ENCODE measurements at places on chromosomes 2 and 18.

DNA sequence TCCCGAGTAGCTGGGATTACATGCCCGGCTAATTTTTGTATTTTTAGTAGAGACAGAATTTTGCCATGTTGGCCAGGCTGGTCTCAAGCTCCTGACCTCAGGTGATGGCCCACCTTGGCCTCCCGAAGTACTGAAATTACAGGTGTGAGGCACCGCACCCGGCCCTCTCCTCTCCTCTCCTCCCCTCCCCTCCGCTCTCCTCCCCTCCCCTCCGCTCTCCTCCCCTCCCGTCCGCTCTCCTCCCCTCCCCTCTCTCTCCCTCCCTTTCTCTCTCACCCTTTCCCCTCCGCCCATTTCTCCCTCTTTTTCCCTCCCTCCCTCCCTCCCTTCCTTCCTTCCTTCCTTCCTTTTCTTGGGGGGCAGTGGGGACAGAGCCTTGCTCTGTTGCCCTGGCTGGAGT is 28.4 kb downstream of the CD8B start:
- no peak for DNase-seq

DNA sequence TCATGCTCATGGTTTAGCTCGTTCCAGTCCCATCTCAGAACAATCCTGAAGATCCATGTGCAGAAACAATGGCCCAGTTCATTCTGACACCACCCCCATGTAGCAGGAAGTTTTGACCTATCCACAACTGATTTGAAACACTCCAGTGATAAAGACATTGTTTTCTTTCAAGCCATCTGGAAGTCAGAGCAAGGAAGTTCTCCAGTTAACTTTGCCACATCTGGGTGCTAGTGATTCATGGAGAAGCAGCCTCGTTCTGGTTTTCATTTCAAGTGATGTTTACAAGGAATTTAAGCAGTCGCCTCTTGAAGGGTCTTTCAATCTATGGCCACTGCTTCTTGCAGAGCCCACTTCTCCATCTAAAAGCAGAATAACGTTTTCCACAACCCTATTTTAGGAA is 36.6 kb upstream of the TWIST2 start:
- DNase-seq = no peak

DNA sequence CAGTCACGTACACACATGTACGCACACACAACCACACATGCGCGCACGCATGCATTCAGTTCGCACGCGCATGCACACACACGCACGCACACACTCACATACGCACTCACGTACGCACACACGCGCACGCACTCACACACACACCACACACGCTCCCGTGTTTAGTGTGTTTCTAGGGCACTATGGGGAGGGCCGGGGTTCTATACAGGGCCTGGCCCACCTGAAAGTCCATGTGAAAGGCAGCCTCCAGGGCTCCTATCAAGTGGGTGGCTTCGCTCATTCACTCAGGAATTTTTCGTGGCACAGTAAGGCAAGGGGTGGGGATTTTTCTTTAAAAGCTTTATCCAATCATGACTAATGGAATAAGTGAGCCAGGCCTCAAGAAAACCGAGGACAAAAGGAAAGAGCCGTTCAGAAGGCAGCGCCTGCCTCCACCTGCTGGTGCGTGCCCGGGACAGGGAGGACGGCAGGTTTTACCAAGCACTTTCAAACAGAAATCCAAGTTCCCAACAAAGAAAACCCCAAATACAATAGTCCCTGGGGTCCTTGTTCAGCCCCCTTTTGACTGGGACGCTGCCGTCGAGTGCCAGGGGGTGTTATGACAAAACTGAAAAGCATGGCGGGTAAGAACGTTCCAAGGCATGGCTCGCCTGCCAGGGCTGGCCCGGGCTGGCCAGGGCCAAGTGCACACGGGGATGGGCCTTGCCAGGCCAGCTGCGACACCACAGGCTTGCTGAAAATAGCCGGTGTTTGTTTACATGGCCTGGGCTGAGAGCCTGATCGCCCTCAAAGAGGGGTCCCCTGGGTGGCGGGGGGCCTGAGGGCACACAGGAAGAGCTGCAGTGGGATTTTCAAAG is 110.0 kb downstream of the HDAC4 start:
- no peak for DNase-seq

DNA sequence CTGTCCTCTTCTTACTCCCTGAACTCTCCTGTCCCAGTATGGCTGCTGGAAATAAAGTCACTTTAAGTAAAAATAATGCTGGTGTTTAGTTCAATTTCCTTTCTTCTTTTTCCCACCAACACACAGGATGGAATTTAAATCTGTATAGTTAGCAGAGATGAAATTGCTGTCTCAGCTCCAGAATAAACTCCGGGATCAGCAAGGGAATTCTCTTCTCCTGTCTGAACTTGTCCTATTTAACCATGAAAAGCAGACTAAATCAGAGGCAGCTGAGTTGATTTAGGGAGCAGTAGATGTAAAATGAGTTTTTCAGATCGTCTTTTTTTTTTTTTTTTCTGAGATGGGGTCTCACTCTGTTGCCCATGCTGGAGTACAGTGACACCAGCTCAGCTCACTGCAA is 25.9 kb downstream of the TTLL4 start:
- DNase-seq = no peak

DNA sequence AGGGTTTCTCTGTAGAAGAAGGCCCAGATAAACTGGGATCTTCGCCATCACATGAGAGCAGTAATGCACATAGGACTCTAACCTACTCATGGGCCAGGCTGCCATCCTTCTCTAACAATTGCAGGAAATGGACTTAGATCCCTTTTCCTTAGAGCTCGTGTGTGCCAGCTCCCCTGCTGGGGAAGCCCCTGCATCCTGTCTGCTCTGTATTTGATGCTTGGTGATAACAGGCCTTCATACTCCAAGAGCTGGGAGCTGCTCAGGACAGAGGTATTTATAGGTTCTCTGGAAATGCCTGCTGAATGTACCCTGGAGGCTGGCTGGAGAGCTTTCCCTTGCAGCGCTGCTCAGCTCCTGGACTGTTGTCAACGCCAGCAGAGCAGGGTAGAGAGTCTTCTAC is 249.6 kb downstream of the MTX2 start:
- no peak for DNase-seq

GRCh38 chr2:180413336-180413735 is 406.2 kb upstream of the CWC22 start:
- DNase-seq = no peak

DNA sequence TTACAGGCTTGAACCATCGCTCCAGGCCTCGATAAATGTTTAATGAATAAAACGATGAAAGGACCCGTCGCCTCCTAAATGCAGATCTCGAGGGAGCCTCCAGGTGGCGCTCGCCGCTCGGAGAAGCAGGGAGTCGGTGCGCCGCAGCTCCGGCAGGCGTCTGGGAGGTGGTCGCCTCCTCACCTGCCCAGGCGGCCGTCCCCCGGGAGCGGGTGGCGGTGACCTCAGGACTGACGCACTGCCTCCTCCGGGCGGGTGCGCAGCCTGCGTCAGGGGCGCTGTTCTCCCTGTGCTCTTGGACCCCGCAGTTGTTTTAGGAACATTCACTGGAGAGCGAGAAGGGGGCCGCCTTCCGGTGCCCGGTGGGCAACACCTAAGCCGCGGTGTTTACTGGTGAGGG is 38.6 kb upstream of the POLE4 start:
- DNase-seq = peak; percentile 67

DNA sequence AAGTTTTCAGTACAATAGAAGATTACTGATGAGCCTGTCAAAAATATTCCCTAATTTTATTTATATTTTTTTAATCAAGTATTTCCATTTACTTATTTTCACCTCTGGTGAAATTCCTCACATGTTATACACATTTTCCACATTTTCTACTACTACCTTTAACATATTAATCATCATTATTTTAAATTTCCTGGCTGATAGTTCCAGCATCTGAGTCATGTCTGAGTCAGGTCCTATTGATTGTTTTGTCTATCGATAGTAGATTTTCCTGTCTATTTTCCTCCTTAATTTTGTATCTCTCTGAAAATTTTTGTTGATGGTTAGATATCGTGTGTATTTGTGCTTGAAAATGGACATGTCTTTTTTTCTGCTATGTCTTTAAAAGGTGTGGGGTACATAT is 211.8 kb upstream of the DSEL start:
- DNase-seq = no peak

- DNase-seq = no peak
These were observed 391.9 kb upstream of the RAB6C start for GRCh38 chr2:129587426-129588064.

- no peak for DNase-seq
These were observed 132.6 kb downstream of the VWC2L start for GRCh38 chr2:214543386-214543955.

DNA sequence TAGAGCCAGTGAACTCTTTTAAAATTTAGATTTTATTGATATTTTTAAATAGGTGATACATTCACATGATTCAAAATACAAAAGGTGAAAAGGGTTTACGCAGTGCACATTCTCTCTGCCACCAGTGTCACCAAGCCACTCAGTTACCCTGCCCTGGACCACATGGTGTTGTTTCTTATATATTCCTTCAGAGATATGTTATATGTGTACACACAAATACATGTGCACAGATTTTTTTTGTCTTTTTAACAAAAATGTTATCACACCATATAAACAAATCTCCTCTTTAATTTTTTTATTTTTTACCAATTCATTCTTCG is 26.2 kb downstream of the SERPINB4 start:
- DNase-seq = no peak

DNA sequence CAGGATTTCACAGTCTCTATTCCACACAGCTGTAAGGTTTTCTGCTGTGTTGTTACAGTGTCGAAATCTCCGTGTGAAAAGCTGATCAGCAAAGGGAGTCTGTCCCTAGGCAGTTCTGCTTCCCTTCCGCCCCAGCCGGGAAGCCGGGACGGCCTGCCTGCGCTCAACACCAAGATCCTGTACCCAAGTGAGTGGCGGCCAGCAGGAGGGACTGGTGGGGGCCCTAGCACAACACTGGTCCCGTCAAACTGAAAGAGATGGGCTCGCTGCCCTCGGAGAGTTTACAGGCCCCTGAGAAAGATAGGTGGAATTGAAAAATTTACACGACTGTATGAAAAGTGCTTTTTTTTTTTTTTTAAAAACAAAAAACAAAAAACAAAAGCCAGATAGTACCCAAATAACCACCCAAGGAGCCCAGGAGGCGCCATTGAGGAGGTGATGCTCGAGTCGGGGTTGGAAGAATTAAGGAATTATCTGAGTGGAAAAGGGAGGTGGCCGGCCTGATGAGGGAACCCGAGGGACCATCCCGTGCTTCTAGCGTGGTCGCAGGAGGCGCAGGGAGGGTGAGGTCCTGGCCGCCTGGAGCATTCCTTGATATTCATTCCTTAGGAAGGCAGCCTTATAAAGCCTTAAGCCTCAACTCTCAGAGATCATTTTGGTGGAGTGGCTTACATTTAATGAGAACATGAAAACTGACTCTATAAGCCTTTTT is 96.7 kb downstream of the DGKD start:
- DNase-seq = no peak

DNA sequence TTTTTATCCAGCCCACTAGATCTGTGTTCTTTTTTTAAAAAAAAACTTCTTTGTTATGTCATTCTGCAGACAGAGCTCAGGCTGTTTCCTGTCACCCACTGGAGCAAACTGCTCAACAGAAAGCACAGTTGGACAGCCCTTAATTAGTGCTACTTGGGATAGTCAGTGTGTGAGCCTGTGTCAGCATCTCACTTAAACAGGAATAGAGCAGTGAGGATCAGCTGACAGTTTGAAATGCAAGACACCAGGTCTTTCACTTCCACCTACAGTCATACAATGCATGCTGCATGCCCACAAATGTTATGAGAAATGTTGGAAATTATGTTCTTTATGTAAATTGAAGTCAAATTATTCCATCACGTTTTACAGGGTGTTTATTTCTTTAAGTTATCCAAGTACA is 174.9 kb downstream of the NR4A2 start:
- DNase-seq = no peak

- DNase-seq = no peak
These were observed 76.1 kb downstream of the EPB41L3 start for GRCh38 chr18:5467671-5468070.

DNA sequence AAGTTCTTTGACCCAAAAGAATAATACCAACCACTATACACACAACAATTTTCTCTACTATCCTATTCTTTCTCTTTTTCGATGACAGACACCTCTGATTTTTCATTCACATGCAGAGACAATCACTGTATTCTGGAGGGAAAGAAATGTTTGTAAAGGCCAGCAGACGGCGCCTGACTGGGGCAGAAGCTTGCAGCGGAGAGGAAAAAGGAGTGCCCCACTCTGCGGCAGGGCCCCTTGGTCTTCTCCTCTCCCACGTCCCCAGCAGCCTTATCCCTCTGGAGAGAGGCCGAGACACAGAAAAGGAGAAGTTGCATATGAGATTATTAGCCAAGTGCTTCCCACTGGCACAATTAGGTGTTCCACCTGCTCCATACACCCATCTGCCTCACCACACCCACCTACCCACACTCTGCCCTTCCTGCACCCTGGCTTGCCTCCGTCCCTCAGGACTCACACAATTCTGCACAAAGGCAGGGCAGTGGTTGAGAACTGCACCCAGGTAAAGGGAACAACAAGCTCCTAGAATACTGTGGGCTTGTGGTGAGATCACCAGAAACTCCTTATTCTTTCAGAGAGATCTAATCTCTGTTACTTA is 687.3 kb downstream of the NRXN1 start:
- DNase-seq = no peak

DNA sequence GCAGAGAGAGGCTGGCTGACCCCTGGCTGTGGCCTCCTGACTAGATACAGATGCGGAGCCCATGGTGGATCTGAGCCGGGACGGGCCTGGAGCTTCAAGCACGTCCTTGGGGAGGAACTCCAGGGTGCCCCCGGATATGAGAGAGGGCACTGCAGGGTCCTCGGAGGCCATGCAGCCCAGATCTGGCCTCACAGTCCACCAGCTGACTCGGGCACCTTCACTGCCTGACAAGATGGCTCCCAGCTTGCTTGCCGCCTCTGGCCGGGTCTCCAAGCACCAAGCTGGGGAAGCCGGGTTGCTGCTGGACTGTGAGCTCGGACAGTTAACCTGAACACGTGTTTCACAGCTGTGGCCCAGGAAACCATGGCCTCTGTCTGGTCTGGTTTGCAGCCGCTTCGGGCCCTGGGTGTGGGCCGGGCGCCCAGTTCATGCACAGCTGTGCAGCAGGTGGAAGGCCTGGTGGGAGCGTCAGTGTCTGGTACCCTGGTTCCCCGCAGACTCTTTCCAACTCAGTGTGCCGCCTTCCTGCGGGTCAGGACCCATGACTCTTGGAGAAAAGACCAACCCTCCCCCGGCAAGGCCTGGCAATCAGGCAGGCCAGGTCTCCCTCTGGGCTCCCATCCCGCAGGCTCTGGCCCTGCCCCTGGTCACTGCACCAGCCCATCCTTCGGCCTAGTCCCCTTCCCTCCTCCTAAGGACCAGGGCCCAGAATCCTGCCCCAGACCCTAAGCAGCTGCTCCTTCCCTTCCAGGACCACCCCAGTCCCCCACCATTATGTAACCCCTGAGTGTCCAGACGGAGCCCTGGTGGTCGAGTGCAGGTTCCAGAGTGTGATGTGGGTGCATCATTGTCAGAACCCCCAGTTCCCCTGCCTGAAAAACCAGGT is 74.6 kb upstream of the OTOS start:
- no peak for DNase-seq

GRCh38 chr2:126272401-126272800 is 383.6 kb upstream of the GYPC start:
- no peak for DNase-seq

DNA sequence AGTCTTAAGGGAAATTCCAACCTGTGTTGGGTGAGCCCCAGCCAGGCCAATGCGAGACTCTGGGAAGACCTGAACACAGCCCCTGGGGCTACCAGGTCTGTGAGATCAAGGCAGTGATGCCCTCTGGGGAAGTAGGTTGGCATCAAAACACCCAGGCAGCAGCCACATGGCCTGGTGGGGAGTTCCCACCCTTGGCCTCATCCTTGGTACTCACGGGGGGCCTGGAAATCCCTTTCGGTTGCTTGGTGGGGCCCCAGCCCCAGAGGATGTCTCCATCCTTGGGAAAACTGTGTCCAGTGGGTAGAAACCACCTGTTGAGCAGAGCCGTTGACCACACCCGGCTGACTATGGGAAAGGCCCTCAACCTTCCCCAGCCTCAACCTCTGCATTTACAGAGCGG is 56.0 kb upstream of the PXDN start:
- no peak for DNase-seq
